ENCODE measurements at places on chromosomes 16 and 17.
A peak's percentile ranks its signal among the peaks of the same experiment; 100 is the strongest.

GRCh38 chr17:14772776-14773175 is 471.9 kb downstream of the HS3ST3B1 start:
- no peak for DNase-seq
- H3K27me3 ChIP-seq = no peaks in the 10 kb centered on the region
- no peaks in the 10 kb centered on the region for H3K36me3 ChIP-seq
- H3K27ac ChIP-seq = no peak overlapping the region
- H3K4me3 ChIP-seq = no peak overlapping the region

DNA sequence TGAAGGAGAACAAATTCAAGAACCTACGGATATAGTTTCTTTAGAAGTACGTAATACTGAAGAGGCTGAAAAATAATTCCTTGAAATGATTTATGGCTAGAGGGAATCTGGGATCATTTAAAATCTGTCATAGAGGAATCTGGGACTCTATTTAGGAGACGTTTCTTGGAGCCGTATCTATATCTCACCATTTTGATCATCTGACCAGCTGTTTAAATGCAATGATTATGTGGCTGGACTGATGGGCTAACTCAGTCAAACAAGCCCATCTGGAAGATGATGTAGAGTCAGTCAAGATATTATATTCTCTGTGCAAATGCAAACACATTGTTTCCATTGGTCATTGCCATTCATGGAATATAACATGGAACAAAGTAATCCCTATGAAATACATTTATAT is 467.7 kb upstream of the ZFHX3 start:
- no peaks in the 10 kb centered on the region for H3K36me3 ChIP-seq
- no peak overlapping the region for H3K27ac ChIP-seq
- H3K4me3 ChIP-seq = no peak overlapping the region

DNA sequence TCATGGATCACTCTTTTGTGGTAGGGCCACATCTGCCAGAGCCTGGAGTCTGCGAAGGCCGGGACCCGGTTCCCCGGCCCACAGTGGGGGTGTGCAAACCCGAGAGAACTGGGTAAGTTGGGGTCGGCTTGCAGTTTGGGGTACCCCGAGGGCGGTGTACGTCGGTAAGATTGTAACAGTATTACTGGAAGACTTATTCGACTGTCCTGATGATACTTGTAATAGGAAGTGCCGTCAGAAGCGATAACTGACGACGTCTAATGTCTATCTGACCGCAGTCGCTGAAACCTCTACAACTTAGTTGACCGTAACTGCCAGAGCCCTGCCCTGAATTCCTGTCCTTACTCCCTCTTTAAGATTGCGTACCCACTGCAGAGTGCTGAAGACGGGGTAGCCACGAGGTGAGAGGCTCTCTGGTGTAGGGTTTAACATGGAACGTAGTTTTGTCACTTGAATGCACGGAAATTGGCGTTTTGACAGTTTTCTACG is 24.0 kb downstream of the TRPV2 start:
- no peaks in the 10 kb centered on the region for H3K27me3 ChIP-seq
- peak overlapping the region; percentile 92 for H3K4me3 ChIP-seq
- H3K27ac ChIP-seq = peak overlapping the region; percentile 12
- DNase-seq = no peak

DNA sequence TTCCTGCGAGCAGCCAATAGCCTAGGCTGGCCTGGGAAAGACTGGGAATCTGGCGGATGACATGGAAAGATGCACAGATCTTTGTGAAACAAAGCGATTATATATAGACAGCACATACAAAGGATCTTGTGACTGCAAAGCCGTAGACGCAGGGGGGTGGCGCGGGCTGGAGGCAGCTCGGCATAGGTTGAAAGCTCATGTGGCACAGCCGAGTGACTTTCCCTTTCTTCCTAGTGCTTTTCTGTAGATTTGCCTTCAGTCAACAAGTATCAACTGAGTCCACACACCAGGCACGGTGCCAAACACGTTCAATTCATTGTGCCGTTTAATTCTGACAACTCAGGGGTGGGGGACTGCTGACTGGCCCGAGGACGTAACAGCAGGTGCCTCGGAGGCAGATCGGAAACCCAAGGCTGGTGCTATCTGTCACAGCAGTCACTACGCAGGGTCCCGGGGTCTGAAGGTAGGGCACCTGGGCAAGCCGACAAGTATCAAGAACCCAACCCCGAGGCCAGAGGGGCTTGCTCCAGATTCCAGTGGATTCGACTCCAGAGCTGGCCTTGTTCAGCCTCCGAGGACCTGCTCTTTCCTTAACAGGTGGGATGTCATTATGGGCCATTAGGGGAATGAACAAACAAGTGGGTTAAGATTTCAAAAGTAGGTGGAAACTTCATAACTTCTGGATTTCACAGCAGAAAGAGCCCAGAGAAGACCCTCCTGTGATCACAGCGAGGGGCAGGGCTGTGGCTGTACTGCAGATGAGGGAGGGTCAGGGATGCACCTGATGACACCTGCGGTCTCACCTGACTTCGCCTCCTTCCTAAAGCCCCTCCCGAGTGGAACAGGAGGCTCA is 5.9 kb downstream of the PAM16 start:
- no peaks in the 10 kb centered on the region for H3K4me1 ChIP-seq
- no peak for DNase-seq
- peaks cover 20% of the 10 kb centered on the region for H3K36me3 ChIP-seq
- no peak overlapping the region for H3K4me3 ChIP-seq

- H3K36me3 ChIP-seq = no peaks in the 10 kb centered on the region
- no peaks in the 10 kb centered on the region for H3K4me1 ChIP-seq
- H3K27me3 ChIP-seq = no peaks in the 10 kb centered on the region
- no peak for DNase-seq
- H3K27ac ChIP-seq = no peak overlapping the region
These were observed 18.2 kb upstream of the ABR start for GRCh38 chr17:1197781-1198490.

GRCh38 chr17:55584055-55584685 is 72.9 kb upstream of the SMIM36 start:
- H3K4me1 ChIP-seq = no peaks in the 10 kb centered on the region
- H3K36me3 ChIP-seq = no peaks in the 10 kb centered on the region
- no peak for DNase-seq

- H3K27me3 ChIP-seq = no peaks in the 10 kb centered on the region
- H3K4me1 ChIP-seq = no peaks in the 10 kb centered on the region
- DNase-seq = no peak
- H3K36me3 ChIP-seq = no peaks in the 10 kb centered on the region
- no peak overlapping the region for H3K4me3 ChIP-seq
These were observed 8.5 kb downstream of the CHD3 start for GRCh38 chr17:7897090-7897489.

GRCh38 chr16:73322856-73323255 is 274.9 kb upstream of the ZFHX3 start:
- no peak overlapping the region for H3K4me3 ChIP-seq
- H3K27me3 ChIP-seq = no peaks in the 10 kb centered on the region
- no peak for DNase-seq

GRCh38 chr17:79174905-79175856 is 100.6 kb downstream of the ENGASE start:
- H3K4me1 ChIP-seq = peaks cover 2% of the 10 kb centered on the region
- H3K4me3 ChIP-seq = no peak overlapping the region
- no peak overlapping the region for H3K27ac ChIP-seq
- no peaks in the 10 kb centered on the region for H3K36me3 ChIP-seq

- H3K36me3 ChIP-seq = no peaks in the 10 kb centered on the region
- no peak for DNase-seq
- no peak overlapping the region for H3K27ac ChIP-seq
- H3K4me1 ChIP-seq = no peaks in the 10 kb centered on the region
These were observed 29.5 kb upstream of the RBFOX1 start for GRCh38 chr16:7303052-7303610.

GRCh38 chr16:86511317-86512161 is 1.2 kb downstream of the FOXF1 start:
- no peak overlapping the region for H3K4me3 ChIP-seq
- H3K36me3 ChIP-seq = no peaks in the 10 kb centered on the region
- H3K27me3 ChIP-seq = peaks cover 89% of the 10 kb centered on the region
- DNase-seq = no peak
- no peak overlapping the region for H3K27ac ChIP-seq
- H3K4me1 ChIP-seq = peaks cover 15% of the 10 kb centered on the region

GRCh38 chr17:20992987-20993862 is 49.6 kb downstream of the USP22 start:
- H3K4me3 ChIP-seq = no peak overlapping the region
- DNase-seq = peak; percentile 80
- no peaks in the 10 kb centered on the region for H3K36me3 ChIP-seq
- H3K4me1 ChIP-seq = no peaks in the 10 kb centered on the region

DNA sequence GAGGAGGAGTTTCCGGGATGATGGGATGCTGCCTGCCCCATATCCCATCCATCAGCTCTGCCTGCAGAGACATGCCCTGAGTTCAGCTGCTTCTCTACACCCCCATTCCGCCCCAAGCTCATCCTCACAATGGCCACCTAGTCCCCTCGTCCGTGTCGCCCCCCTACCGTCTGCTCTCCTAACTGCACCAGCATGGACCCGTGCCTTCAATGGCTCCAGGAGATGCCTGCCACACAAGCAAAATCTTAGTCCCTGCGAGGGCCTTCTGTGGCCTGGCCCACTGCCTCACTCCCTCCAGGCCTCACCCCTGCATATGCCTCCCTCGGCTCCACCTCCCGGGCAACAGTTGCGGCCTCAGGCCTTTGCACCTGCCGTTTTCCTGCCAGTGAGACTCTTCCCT is 1.8 kb upstream of the TELO2 start:
- peaks cover 17% of the 10 kb centered on the region for H3K36me3 ChIP-seq
- no peak for DNase-seq
- H3K27ac ChIP-seq = no peak overlapping the region
- H3K4me3 ChIP-seq = no peak overlapping the region
- no peaks in the 10 kb centered on the region for H3K27me3 ChIP-seq

- H3K4me3 ChIP-seq = no peak overlapping the region
- H3K4me1 ChIP-seq = no peaks in the 10 kb centered on the region
- H3K36me3 ChIP-seq = no peaks in the 10 kb centered on the region
- no peak for DNase-seq
These were observed 116.0 kb upstream of the SOX9 start for GRCh38 chr17:72004611-72005331.

DNA sequence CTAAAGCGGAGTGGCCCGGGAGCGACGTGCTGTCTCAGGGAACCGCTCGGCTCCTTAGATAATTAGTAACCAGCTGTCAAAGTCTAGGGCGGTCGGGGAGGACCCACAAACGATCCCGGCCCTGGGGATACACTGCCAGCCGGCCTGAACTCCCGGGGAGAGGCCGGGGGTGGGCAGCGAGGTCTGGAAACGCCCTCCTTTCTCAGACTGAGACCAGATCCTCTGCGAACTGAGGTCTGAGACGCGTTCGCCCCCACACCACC is 1.3 kb downstream of the HNF1B start:
- H3K36me3 ChIP-seq = no peaks in the 10 kb centered on the region
- no peaks in the 10 kb centered on the region for H3K4me1 ChIP-seq
- H3K27me3 ChIP-seq = peaks cover 82% of the 10 kb centered on the region
- peak overlapping the region; percentile 3 for H3K4me3 ChIP-seq

GRCh38 chr16:25270577-25270976 is 12.9 kb upstream of the ZKSCAN2 start:
- no peak for DNase-seq
- H3K4me1 ChIP-seq = no peaks in the 10 kb centered on the region
- H3K36me3 ChIP-seq = no peaks in the 10 kb centered on the region
- H3K27me3 ChIP-seq = no peaks in the 10 kb centered on the region

- H3K4me1 ChIP-seq = peaks cover 1% of the 10 kb centered on the region
- no peaks in the 10 kb centered on the region for H3K27me3 ChIP-seq
- H3K36me3 ChIP-seq = peaks cover 7% of the 10 kb centered on the region
- no peak overlapping the region for H3K4me3 ChIP-seq
- no peak overlapping the region for H3K27ac ChIP-seq
These were observed 46.0 kb downstream of the FOXK2 start for GRCh38 chr17:82565551-82565950.

Data from iPS DF 6.9 (cell line).